Heart left ventricle (tissue), 16 donors: ENCODE measurements at places on chromosomes 6 and 20. TPM values are rescaled to one million over a fixed set of nuclear protein-coding genes. Genes with fewer than 3 reads are reported as not detected.

The KIF13A gene
- total RNA-seq, result 108 TPM

The PRKN gene
- total RNA-seq, result 21.2 TPM

- DNase-seq, result no peak
Measured at GRCh38 chr6:53440336-53440945, 91.7 kb upstream of the ELOVL5 start.

The PARD6B gene
- total RNA-seq, result 12.2 TPM

The SLC17A2 gene
- total RNA-seq, result not detected

- no peak for DNase-seq
Measured at GRCh38 chr20:51960047-51960675, 157.8 kb upstream of the SALL4 start.

DNA sequence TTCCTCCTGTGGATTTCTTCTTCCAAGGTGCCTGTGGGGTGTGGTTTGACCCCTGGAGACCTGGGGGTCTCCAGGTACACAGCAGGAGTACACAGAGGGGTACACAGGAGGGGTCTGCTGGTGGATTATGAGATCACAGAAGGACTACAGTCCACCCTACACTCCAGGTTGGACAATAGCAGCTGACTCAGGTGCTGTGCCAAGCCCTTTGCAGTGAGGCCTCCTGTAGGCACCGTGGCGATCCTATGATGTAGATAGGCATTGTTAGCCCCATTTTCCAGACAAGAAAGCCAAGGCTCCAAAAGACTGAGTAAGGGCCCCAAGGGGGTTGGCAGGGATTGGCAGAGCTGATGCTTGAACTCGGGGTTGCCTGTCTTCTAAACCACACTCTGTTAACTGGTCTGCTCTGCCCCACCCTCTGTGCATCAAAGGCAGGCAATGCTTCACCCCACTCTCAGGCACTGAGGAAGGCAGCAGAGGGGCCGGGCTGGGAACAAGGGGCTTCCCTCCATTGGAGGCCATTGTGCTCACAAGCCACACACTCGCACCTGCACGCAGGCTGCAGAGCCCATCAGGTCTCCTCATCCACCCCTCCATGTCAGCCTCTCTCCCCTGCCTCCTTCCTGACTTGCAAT lies 77.5 kb upstream of the SIRPA start:
- DNase-seq, result no peak

The MAFB gene
- 33.8 TPM for total RNA-seq

The LY86 gene
- 0.69 TPM for total RNA-seq

DNA sequence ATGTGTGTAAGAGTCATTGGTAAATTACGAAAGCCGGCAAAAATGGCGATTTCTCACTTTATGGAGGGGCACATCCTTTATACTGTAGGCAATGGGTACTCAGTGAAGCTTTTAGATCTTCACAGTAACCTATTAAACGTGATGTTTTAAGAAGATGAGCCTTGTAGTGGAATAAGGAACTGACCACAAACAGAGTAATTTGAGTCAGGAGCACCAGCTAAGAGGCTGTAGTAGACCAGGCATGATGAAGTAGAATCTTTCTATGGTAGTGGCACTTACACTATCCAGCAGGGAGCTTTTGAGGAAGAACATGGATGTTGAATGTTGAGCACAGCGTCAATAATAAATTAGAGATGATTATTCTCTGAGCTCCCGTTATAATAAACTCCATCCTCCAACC lies 65.9 kb downstream of the HIVEP2 start:
- no peak for DNase-seq

DNA sequence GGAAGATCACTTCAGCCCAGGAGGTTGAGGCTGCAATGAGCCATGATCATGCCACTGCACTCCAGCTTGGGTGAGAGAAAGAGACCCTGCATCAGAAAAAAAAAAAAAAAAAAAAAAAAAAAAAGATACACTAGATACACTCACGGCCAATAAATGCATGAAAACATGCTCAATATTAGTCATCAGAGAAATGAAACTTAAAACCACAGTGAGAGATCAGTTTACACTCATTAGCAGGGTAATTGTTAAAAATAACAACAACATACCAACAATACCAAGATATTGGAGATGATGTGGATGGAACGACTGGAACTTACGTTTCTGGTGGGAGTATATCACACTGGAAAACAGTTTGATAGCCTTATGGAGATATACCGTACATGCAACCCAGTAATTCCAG lies 29.9 kb downstream of the HS3ST5 start:
- DNase-seq, result no peak

GRCh38 chr6:42791706-42792320 lies 10.0 kb downstream of the BICRAL start:
- no peak for DNase-seq

The JPH2 gene
- 99.5 TPM for total RNA-seq

- peak; percentile 68 for DNase-seq
Measured at GRCh38 chr20:51306521-51307358, 235.8 kb downstream of the NFATC2 start.

DNA sequence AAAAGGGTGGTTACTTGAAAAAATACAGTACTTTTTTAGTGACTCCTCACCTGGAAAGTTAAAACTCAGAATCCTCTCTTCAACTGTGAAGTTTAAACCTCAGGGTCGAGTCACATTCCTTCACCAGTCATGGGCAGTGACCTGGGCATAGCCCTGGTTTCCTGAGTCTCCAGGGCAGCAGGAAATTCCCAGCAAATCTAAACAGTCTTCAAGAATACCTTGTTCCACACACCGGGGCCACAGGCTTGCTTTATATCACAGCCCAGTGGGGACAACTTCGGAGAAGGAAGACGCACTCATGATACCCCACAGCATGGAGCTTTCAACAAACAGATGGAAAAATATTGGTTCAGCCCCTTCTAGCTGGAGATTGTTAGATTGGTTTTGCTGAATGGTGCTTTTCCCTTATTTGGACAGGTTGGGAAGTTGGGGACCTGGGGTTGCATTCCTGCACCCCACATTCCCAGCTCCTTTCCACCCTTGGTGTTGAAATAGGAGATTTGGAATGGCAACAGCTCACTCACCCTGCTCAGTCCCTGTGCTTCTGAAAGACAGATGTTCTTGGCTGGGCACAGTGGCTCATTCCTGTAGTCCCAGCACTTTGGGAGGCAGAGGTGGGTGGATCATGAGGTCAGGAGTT lies 113.0 kb upstream of the TMEM170B start:
- DNase-seq, result no peak

DNA sequence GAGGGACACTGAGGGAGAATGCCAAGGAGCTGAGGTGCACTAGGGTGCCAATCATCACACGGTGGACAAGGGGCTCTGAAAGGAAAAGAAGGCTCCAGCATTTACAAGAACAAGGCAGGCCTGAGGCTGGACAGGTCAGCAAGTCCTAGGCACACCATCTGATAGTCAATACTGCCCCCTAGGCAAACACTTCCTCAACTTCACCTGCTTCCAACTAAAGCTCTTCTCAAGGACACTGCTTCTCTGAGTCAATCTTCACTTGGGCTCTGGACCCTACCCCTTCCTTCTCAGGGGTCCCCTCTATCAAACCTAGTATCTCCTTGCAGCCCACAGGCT lies 37.7 kb upstream of the SLC4A11 start:
- no peak for DNase-seq

GRCh38 chr6:139248911-139249310 lies 42.9 kb downstream of the TXLNB start:
- no peak for DNase-seq

DNA sequence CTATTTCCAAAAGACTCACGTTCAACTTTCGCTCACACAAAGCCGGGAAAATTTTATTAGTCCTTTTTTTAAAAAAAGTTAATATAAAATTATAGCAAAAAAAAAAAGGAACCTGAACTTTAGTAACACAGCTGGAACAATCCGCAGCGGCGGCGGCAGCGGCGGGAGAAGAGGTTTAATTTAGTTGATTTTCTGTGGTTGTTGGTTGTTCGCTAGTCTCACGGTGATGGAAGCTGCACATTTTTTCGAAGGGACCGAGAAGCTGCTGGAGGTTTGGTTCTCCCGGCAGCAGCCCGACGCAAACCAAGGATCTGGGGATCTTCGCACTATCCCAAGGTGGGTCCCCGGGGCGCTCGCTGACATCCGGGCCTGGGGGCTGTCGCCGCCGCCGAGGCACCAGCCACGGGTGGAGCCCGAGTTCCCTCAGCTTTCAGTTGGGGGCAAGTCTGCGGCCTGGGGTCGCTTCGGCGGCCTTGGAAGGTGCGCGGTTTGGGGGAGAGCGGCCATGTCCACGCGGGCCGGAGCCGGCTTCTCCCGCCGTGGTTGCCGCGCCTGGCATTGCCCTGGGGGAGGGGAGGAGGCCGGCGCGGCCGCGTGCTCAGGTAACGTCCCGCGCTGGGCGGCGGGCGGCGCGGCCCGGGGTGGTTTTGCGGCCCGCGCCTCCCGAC lies 429 bp downstream of the AMD1 start:
- DNase-seq, result peak; percentile 40

DNA sequence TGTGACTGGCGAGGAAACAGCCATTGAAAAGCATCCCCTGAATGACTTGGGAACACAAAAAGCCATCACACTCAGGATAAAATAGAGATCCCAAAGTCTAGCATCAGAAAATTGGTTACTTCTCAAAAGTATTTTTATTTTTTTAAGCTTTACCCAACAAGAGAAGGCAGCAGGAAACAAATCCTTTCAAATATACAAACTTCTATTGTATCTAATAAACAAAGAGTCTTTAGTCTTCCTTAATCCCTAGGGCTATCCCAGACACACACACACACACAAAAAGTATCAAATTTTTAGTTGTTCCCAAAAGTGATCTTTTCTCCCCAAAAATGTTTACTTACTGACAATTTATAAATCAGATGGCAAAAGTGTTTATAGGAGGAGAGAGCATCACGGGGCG lies 33.2 kb upstream of the MARCKS start:
- DNase-seq, result no peak

DNA sequence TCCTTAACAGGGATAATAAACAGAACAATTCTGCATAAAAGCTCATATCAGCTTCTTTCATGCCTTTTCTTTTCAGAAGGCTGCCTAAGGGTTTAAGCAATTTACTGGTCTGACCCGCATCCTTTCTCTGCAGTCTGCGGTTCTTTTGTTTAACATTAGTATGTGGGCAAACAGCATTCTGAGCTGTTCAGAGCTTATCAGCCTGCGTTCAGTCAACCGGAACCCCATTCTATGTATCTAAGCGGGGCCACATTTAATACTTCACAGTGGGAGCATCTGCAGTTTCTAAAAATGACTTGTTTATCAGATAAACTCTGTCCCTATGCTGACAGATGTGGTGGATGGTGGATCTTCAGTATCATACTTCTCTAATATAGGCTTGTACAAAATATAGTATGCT lies 758.9 kb upstream of the MMS22L start:
- DNase-seq, result no peak
